ENCODE measurements at places on chromosomes 12 and 14.

DNA sequence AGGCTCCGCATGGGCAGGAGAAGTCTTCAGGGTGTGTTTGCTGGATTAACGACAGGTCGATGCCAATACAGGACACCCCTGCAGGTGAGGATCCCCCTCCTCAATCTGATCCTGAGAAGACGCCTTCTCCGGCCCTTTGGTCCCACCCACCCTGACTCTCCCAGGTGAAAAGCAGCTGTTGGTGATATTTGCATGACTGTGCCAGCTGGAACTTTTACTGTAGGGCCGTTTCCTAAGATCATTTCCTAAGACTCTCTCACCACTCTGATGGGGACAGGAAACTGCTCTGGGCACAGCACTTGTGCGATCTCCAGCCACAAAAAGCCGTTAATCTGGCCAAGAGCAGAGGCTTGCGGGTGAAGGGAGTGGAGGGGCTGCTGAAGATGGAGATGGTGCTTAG lies 16.8 kb upstream of the EIF5 start:
- DNase-seq: no peak

GRCh38 chr12:9796971-9797370 lies 30.3 kb upstream of the KLRF1 start:
- DNase-seq: no peak

DNA sequence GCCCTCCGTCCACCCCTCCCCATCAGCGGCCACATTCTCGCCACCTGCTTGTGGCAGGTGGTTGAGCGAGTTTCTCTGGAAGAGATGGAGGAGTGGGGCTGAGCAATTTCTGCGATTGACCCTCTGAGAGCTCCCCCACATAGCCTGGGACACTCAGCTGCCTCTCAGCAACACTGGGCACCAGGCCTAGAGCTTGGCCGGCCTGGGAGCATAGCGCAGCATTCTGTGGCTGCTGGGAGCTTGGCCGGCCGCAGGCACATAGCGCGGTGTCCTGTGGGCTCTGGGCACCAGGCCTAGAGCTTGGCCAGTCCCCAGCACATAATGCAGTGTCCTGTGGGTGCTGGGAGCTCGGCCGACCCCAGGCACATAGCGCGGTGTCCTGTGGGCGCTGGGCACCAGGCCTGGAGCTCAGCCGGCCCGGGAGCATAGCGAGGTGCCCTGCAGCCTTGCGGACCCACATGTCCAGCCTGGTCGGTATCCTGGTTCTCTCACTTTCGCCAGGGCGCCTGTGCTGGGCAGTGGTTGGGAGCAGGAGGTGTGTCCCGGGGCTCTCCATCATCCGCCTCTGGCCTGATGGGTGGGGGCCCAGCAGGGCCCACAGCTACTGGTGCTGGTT lies 43.8 kb downstream of the LRCOL1 start:
- no peak for DNase-seq

DNA sequence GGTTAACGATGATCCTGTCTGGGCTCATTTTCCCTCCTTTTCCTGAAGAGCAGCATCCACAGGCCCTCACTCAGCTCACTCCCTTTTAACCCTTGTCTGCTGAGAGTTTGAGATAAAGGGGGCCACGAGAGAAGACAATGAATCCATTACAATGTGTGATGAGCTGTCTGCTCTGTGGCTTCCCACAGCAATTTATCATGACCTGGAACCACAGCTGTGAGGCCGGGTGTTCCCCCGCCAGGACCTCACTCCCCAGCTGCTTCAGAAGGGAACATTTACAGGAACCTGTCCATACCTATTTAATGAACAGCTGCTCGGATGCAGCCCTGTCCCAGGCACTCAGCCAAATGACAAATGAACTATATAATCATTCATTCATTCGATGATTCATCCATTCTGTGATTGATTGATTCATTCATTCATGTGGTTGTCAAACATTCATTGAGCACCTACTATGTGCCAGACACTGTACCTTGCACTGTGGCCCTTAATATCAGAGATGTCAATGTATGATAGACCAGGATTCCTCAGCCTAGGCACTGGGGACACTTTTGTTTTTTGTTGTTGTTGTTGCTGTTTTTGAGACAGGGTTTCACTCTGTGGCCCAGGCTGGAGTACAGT lies 18.5 kb upstream of the P2RX7 start:
- DNase-seq: no peak

GRCh38 chr12:82149045-82149444 lies 209.1 kb downstream of the CCDC59 start:
- no peak for DNase-seq

GRCh38 chr12:6863586-6864321 lies 3.6 kb upstream of the TPI1 start:
- DNase-seq: no peak

- DNase-seq: no peak
Measured at GRCh38 chr12:64699504-64700115, 59.6 kb downstream of the GNS start.

- no peak for DNase-seq
Measured at GRCh38 chr12:69866698-69867097, 41.7 kb downstream of the MYRFL start.

- no peak for DNase-seq
Measured at GRCh38 chr14:54299410-54300363, 97.1 kb upstream of the CDKN3 start.

GRCh38 chr12:27762757-27763156 lies 17.3 kb upstream of the KLHL42 start:
- no peak for DNase-seq

DNA sequence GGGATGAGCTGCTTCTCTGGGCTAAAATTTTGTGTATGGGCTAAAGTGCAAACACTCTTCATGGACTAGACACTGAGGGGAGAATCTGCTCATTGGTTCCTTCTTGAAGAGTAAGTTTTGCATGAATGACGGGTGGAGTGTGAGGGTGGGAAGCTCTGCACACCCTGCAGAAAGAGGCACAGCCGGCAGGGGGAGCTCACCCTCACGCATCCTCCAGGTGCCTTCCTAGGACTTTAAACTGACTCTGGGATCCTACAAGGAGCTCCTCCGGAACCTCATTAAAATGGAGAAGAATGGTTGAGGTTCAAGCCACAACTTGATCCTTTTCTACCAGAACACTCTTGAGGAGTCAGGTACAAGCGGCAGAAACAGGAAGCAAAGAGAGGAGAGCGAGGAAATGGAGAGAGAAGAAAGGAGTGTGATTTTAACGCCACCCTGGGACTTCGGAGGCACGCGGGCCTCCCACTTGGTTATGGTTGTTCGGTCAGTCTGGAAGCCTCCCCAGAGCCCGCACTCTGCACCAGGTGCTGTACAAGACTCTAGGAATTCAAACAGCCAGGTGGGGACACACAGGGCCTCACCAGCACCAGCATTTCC lies 87.5 kb downstream of the SETD3 start:
- no peak for DNase-seq

- no peak for DNase-seq
Measured at GRCh38 chr14:102840771-102841528, 63.7 kb downstream of the TRAF3 start.

DNA sequence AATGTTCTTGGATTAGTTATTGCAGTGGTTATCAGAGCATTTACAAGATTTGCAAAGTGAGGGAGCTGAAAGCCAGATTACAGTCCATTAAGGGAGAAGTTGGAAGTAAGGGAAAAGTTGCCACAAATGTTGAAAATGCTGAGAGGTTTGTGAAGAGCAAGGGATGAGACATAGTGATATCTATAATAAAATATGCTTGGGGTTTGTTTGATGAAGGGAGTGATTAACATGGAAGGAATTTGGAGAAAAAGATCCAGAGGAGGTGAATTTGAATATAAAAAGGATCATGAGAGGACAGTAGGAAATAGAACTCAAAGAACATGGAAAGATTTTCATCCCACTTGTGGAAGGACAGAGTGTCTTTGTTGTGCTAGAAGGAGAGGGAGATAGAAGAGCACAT lies 19.3 kb upstream of the CCER1 start:
- DNase-seq: no peak

- no peak for DNase-seq
Measured at GRCh38 chr12:57372233-57372632, 58.6 kb downstream of the R3HDM2 start.

GRCh38 chr14:59247801-59248584 lies 59.5 kb downstream of the DAAM1 start:
- no peak for DNase-seq

DNA sequence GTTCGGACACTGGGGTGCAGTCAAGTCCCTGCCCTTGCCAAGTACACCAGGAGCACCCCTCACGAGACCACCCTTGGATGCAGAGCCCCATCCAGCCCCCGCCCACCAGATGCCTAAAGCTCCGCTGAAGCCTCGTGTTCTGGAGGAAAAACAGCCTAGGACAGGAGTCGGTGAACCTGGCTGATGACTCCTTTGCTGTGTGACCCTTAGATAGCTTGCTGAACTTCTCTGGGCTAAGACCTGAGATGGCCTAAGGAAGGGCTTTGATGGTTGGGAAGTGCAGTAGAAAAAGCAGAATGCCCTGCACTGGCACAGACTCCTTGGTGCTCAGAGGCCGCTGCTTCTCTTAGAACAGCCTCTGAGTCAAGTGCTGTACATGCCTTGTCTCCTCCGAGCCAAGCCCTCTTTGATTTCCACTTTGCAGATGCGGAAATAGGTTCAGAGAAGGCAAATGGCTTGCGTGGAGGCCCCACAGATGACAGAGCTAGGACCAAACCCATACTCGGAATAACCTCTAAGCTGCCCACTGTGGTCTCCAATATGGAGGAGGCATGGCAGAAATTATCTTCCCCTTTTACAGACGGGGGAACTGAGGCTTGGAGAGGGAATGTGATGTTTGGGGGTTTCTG lies 52.3 kb downstream of the MVK start:
- no peak for DNase-seq

GRCh38 chr12:40587421-40587820 lies 104.8 kb upstream of the CNTN1 start:
- DNase-seq: no peak

GRCh38 chr14:72970058-72970630 lies 43.9 kb downstream of the DCAF4 start:
- DNase-seq: no peak

Data from central memory CD8-positive, alpha-beta T cell (primary cell).